ENCODE measurements at places on chromosomes 1 and 21.

- DNase-seq = no peak
These were observed 2.2 kb upstream of the RUNX3 start for GRCh38 chr1:24932284-24932683.

DNA sequence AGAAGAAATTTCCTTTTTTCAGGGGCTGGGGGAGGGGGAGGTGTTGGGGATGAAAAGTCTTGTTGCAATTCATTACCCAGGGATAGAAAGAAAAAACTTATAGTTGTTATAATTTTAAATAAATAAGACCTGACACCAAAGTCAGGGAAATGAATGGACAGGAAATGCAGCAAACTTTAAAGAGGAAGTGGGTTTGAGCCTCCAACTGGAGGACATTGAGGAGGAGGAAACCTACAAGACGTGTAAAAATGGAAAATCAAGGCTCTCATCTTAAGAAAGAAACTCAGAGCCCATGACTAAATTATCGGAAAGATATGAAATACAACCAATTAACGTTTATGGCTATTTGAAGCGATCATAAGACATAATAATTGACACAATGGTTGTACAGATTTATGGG is 54.4 kb downstream of the NIBAN1 start:
- no peak for DNase-seq

DNA sequence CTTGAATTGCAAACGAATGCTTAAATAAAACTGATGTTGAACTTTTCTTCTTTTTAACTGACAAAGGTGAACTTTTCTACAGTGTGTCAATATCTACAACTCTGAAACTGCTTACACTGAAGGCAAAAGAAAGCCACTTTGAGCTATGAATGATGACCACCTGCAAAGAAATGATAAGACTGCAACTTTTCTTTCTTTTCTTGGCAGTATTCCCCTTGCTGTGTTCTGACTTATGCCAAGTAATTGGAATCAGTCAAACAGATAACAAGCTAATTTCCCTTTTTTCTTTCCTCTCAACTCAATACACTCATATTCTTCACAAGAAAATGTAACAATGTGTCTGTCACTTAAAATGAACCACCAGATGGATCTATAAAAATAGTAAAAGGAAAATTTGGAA is 588.1 kb upstream of the BRINP3 start:
- DNase-seq = no peak

- no peak for DNase-seq
These were observed 419.9 kb downstream of the PTPRU start for GRCh38 chr1:29655945-29656850.

DNA sequence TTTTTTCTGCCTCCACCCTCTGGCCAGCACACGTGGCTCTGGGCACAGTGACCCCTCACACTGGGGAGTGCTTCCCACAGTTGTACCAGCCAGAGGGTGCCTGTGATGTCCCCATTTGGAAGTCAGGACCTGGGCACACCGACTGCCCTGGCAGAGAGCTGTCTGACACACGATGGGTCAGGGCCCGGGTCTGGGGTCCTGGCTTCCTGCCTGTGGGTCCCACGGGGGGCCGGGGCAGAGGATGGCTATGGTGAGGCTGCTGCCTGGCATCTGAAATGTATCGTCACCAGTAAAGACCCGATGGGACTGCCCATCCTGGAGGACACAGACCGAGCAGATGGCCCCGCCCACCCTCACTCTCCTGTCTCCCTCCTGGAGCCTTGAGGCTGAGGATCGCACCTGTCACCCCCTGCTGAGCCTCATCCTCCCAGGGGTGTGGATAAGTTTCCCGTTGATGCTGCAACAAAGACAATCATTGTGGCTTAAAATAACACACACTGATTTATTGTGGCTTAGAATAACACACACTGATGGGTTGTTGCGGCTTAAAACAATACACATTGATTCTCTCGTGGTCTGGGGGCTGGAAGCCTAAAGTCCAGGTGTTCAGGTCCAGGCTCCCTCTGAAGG is 88.8 kb upstream of the TTC34 start:
- no peak for DNase-seq

- peak; percentile 96 for DNase-seq
These were observed 8.3 kb upstream of the SLC2A1 start for GRCh38 chr1:42966688-42967612.

DNA sequence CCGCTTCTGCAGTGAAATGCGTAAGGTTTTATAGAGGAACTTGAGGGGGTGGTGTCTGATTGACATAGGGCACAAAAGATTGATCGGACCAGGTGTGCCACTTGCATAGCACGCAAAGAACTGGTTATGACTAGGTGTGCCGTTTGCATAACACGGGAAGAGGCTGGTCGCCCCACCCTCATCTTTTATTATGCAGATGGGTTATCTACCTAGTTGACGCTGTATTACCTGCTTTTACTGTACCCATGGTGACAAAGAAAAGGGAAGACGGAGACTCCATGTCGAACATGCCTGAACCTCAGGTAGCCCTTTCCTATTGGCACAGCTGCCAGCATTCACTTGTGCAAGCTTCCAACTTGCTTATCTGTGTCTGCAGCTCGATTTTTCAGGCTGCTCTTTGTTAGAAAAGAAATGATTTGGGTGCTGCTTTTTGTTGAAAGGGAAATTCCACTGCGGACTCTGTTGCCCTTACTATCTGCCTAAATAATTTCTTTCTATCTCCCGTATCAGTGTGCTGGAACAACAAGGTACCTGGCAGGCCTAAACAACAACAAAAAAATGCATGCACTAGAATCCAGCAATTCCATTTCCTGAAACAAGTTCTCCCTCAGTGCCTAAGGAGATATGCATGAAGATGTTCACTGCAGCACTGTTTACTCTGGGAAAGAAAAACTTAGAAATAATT is 194.4 kb upstream of the KAZN start:
- no peak for DNase-seq

GRCh38 chr1:56719171-56719570 is 74.1 kb downstream of the PRKAA2 start:
- no peak for DNase-seq

- no peak for DNase-seq
These were observed 2.5 kb upstream of the LMO4 start for GRCh38 chr1:87325982-87326738.

DNA sequence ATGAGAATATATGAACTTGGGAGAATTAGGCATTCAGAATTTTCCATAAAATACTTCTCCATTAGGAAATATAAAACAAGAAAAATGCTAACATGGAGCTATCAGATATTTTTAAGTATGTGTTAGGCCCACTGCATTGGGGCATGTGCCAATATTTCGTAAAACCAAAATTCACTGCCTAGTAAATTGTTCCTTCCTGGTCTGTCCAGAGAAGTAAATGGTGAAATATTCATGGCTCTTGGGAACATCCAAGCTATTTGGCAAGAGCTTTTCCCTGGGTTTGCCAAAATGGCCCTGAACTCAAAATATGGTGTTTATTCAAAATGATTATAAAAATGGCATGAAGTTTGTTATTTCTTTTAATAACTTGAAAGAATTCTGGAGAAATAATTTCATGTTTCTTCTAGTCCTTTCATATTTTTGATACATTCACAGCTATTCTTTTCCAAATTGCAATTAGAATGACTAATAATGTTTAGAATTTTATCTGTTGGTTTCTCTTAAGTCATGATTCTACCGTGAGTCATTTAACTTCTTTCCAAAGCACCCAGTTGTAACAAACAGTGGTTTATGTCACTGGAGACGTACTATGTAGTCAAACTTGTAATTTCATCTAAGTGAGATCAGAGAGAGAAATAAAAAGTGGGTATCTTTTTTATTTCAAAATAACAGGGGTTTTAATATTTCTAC is 25.7 kb upstream of the SLC19A2 start:
- DNase-seq = peak; percentile 56

DNA sequence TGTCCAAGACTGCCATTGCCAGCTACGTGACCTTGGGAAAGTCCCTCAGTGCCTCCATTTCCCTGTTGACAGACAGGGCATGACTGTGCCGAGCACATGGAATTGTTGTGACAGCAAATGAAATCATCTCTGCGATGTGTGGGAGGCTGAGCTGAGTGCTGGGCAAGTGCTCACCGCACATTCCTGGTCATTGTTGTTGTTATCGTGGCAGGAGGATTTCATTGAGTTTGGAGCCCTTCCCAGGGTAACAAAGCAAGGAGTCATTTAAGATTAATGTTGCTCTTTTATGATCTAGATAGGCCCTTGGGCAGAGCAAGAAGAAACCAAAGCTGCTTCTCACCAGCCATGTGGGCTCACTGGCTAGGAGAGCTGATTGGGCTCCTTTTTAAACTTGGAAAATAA is 39.6 kb upstream of the ITPKB start:
- DNase-seq = peak; percentile 94

- no peak for DNase-seq
These were observed 12.5 kb downstream of the CSDE1 start for GRCh38 chr1:114745291-114745690.

GRCh38 chr1:54651608-54652007 is 10.0 kb downstream of the MROH7 start:
- DNase-seq = no peak

DNA sequence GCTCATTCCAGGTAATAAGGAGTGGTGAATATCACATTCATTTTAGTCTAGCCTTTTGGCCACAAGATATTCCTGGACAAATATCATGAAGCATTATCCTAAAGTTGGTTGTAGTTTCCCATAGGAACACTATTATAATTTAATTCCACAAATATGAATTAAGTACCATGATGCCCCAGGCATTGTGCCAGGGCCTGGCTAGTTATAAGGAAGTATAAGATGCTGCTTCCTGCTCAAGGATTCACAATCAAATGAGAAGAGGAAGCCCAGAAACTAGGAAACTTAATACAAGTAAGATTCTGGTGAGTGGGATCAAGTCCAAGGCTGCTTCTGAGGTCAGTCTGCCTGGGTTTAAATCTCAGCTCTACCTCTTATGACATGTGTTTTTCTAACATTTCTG is 30.6 kb upstream of the ZP4 start:
- no peak for DNase-seq

GRCh38 chr1:94094469-94095111 is 26.4 kb downstream of the ABCA4 start:
- DNase-seq = no peak

DNA sequence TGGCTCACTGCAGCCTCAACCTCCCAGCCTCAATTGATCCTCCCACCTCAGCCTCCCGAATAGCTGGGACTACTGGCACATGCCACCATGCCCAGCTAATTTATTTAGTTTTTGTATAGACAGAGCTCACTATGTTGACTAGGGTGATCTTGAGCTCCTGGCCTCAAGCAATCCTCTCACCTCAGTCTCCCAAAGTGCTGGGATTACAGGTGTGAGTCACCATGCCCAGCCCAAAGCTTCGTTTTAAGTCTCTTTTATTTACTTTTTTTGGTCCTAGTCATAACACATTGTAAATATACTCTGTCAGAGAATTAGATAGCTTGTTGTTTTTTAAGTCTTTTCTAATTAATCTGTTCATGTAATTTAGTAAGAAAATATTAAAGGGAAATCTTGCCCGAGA is 42.8 kb downstream of the KCNK1 start:
- no peak for DNase-seq

DNA sequence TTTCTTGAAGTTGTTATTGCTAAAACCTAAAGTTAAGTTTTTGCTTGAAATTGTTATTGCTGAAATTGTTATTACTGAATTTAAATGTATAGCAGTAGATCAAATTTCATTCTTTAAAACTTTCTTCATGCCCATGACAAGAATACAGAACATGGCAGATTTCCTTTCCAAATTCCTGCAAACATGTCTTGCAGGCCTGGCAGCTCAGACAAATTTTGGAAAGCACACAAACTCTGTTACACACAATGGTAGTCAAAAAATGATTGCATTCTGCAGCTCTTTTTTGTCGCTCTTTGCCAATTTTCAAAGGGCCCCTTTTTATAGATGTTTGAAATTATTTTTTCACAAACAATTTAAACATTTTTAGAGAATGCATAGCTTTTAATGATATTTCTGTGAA is 1292.3 kb upstream of the B3GALT2 start:
- DNase-seq = no peak

- DNase-seq = no peak
These were observed 135.5 kb downstream of the ESRRG start for GRCh38 chr1:216587715-216588114.

DNA sequence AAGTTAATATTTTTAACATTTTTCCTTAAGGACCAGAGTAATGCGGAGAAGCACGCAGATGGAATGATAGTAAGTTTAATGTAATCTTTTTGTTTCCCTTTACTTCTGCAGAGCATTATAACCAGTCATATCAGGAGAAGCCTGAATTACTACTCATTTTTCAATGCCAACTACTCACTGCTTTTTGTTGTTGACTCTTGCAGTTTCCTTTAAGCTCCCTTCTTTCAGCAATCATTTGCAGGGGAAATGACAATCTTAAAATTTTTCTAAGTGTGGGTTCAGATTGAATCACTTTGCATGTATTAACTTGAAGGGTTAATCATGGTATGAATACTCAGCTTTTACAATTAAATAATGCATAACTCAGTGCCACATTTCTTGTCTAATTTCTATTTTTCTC is 122.2 kb downstream of the NRDC start:
- DNase-seq = no peak

DNA sequence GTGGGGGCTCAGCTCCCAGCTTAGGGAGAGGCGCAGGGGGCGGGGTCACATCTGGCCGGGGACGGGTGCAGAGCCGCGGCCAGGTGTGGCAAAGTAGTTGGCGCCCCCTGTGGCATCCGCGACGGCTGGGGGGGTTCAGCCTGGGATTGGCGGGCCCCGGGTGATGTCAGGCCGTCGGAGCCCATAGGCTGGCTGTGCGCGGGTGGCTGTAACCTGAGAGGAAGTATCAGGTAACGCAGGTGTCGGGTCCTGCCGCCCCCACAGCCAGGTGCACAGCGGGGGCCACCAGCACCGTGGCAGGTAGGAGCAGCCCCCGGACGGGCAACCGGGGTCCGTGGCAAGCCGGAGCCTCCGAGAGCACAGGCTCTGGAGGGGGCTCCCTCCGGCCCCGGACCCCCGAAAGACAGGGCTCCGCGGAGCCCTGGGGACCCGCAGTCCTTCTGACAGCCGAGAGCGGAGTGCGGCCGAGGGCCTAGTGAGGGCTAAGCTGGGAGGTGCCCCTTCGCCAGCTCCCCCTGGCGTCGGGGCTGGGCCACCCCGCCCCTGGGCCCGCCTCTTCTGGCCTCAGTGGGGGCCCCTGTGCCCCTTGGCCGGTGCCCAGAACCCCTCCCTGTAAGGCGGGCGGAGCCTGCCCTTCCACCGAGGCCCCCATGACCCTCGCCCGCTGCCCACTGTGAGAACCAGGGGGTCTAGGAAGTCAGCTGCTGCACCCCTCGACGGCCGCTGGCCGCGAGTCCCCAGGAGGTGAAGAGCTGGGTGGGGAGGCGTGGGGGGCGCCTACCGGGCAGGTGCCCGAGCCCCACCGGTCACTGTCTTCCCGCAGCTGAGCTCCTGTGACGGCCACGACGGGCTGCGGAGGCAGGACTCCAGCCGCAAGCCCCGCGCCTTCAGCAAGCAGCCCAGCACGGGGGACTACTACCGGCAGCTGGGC is 17.9 kb downstream of the TNFRSF25 start:
- no peak for DNase-seq

DNA sequence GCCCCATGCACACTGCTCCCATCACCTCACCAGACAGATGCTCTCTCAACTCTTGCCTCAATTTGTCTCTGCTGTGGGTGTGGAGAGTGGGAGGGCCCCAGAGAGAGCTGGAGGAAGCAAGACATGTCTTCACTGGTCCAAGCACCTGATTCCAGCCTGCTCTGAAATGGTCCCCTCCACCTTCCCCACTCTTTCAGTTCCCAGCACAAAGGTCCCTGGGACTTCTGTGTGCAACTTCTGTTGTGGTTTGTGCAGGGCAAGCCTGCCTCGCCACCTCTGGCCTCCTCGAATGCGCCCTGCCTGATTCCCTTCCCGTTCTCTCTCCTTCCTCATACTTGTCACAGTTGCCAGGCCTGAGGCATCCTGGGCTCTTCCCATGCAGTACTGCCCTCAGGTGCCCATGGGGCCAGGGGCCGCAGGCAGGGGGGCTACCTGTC is 119.3 kb downstream of the SYT2 start:
- DNase-seq = no peak

Data from kidney epithelial cell (primary cell).